Cortex of kidney (tissue), 1 donor: ENCODE measurements at places on chromosomes 3 and 15.

DNA sequence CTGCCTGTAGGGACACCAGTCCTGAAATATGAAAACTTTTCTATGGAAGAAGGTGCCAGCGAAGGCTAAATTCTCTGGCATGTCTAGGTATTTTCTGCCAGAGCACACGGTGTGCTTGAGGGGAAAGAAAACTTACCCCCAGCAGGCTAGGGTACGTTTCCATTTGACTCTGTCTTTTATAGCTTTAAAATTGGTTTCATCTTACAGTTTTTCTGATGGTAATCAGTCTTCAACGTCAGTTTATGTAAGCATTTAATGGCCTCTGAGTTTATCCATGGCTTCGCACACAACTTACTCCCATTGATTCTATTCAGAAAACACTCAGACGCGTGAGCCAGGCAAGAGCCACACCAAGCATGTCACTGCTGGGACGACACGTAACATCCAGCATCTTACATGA is 249.7 kb downstream of the ADAMTS17 start:
- DNase-seq, result no peak

- DNase-seq, result no peak
Observed at GRCh38 chr3:168251371-168251770, 155.6 kb upstream of the GOLIM4 start.

- peak; percentile 38 for DNase-seq
Observed at GRCh38 chr15:31365655-31366127, 39.1 kb downstream of the KLF13 start.

GRCh38 chr3:126781889-126782491 is 78.0 kb downstream of the CHCHD6 start:
- DNase-seq, result no peak

GRCh38 chr3:54785976-54786375 is 141.9 kb downstream of the LRTM1 start:
- no peak for DNase-seq

GRCh38 chr3:40780291-40780924 is 255.6 kb downstream of the ZNF621 start:
- DNase-seq, result no peak

- DNase-seq, result no peak
Observed at GRCh38 chr15:91469632-91470567, 369.8 kb downstream of the SV2B start.
